ENCODE measurements at places on chromosomes 13 and 19.

DNA sequence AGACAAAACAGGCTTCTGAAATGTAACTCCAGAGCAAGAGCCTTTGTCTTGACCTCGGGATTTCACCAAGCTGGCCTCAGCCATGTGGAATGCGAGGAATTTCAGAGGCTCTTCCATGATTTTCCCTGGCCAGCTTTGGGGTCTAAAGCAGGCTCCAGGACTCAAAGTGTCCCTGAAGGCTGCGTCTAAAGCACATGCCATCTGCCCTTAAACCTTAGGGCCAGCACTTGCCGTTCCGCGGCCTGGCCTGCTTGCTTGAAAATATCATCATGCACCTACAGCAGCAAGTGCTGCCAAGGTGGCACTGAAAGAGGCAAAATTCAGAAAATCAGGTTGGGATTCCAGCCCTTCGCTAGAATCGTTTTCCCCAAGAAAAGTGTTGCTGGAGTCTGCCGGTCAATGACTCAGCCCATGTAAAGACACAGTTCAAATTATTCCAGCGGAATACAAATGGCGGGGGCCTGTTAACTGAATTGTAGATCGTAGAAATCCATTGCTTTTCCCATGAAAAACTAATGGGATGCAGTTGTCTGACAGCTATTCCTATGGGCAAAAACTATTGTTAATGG is 105.7 kb upstream of the RAP2A start:
- DNase-seq, result no peak

- no peak for DNase-seq
These were observed 37.9 kb upstream of the UBAC2 start for GRCh38 chr13:99162567-99163361.

DNA sequence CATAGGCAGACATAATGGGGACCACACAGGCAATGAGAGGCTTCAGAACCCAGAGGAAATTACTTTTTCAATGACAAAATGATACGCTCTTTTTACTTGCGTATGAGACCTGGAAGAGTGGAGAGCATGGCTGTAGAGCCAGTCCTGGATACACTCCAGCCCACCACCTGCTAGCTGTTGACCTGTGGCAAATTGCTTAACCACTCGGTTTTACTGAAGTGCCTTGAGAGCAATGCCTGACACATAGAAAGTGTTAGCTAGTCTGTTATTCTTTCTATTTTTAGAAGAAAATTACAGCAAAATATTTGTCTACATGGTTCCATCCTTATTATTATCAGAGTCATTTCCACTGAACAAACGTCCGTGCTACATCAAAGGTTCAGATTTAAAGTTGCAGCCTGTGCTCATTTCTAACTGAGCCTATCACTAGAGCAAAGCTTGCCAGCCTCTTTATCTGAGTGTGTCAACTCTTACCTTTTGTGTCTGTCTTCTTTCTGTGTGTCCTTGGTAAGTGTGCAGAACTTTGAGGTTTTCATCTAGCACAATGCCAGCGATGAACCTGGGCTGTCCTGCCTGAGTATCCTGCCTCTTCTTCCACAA is 9.6 kb upstream of the GPR183 start:
- no peak for DNase-seq

DNA sequence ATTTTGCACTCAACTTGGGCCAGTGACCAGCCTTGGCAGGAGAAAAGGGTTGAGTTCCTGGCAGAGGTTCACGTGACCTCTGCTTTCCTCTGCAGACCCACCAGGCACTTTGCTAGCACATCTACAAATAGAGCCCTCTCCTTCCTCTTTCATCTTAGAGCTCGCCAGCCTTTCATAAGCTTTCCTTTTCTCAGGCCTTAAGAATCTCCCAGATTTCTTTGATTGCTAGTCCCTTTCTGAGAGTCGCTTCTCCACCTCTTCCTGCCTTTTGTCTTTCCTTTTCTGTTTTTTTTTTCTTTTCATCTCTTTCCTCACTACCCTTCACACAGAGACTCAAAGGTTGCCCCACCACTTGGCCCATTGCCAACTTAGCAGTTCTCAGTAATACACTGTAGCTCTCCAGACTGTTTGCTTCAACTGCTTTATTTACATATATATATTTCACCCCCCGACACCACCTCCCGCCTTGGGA is 375.7 kb upstream of the SPRY2 start:
- DNase-seq, result no peak

GRCh38 chr19:5397804-5398692 is 57.2 kb upstream of the ZNRF4 start:
- no peak for DNase-seq

Measured in NCI-H2171 (cell line).